H9 (cell line): ENCODE measurements at places on chromosomes 7 and 10.

DNA sequence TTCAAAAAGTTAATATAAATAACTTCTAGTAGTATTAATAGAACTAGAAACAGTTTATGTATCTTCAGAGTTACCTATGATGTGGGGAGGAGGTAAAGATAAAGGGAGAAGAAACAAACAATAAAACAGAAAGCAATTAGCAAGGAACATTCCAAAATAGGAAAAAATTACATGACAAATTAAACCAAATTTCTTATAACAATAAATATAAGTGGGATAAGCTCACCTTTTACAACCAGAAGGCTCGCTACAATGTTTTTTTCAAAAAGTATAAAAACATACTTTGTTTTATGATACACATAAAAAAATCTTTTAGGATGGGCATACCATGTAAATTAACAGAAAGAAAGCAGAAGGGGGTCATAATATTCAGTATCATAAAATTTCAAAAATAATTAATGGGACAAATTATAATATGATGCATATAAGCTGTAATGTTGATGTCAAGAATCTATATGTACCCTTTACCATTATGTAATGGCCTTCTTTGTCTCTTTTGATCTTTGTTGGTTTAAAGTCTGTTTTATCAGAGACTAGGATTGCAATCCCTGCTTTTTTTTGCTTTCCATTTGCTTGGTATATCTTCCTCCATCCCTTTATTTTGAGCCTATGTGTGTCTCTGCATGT lies 31.8 kb downstream of the GLCCI1 start:
- DNase-seq, result no peak

DNA sequence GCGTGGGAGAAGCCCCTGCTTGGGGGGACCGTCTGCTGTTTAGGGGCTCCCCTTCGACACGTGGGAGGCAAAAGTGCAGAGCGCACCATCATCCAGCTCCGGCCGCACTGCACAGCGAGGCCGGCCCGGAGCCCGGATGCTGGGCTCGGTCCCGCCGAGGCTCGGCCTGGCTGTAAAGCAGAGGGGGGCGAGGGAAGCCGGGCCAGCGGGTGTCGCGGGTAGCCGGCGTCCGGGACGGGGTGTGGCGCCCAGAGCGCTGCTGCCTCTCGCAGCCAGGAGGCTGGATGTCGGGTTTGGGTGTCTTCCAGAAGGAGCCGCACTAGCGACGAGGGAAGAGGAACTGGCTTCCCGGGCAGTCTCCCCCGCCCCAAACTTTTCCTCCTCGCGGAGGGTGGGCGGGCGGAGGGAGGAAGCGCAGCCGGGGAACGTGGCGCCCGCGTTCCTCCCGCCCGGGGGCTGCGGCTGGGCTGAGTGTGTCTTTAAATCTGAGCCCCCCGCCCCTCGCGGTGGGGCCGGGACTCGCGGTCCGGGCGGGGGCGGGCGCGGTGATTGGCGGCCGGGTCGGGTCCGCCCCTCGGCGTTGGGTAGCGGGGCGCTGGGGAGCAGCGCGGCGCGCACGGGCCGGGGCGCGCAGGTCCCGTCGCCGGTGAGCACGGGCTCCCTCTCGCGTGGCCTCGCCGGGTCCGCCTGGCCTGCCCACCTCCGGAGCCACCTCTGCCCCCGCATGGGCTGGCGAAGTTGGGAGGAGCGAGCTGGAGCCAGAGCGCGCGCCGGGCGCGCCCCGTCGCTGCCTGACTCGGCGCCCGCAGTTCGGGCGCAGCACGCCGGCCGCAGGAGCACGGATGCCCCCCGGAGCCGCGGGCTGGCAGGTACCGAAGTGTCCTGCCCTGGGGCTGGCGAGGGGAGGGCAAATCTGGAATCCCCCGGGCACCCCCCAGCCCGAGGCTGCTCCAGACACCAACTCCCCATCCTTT lies at the start of gene PALD1:
PALD1 (plus strand) TSS at position 577 of the 974 bp plus-strand sequence. CDS start 47,185 bp downstream, outside the sequence.
- DNase-seq, result peak; percentile 80

DNA sequence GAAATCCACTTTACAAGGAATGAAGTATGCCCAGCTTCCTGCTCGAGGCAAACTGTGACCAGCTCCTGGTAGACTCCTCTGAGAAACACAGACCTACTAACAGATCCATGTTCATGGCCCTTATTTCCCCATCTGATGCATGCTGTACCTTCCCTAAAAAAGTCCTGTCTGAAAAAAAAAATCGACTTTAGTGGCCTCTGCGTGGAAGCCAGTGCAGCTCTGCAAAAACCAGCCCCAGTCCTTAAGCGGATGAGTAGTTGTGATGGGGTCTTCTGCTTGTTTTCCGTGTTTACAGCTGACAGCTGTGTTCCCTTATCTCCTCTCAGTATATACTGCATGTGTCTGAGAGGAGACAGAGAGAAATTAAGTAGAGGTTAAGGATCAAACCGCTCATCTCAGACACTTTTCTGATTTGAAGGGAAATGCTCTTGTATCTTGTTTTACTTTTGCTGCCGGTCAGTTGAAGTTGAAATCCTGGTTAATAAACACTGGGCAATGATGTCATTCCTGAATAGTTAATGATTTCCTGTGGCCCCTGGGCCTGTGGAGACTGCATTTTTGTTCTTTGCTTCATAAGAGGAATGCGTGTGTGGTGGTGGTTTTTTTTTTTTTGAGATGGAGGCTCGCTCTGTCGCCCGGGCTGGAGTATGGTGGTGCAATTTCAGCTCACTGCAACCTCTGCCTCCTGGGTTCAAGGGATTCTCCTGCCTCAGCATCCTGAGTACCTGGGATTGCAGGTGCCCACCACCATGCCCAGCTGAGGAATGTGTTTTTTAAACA lies 67.6 kb downstream of the DOCK1 start:
- no peak for DNase-seq

DNA sequence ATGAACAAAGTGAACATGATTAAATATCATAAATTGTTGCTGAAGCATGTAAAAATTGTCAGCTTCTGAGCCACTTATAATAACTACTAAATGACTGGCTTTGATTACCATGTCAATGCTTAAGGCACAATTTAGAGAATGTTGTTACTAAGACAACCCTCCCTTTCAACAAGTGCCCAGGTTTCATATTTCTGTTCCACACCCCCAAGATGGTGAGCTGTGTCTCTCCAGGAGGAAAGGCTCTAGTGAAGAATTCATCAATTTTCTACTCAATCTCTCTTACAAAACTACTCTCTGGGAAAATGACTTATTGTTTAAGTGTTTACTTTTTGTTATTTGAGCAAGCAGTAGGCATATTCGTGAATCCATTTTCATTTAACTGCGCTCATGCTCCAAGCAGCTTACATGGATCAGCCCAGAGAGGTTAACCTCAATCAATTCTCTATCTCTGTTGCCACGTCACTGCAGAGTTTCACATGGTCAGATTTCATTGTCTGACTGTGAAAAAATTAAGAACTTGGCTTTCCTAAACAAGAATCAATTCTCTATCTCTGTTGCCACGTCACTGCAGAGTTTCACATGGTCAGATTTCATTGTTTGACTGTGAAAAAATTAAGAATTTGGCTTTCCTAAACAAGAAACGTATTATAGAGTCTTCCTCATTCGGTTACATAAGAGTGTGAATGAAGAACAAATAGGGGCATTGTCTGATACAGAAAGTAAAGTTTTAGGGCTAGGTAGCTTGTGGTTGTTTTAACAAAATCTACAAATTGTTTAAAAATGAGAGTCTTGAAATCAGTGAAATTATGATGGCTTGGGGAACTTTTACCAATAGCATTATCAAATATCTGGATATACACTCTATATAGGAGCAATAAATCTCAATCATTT lies 49.7 kb downstream of the CCDC71L start:
- no peak for DNase-seq

GRCh38 chr7:64947252-64948000 lies 43.4 kb downstream of the ZNF117 start:
- DNase-seq, result peak; percentile 45

DNA sequence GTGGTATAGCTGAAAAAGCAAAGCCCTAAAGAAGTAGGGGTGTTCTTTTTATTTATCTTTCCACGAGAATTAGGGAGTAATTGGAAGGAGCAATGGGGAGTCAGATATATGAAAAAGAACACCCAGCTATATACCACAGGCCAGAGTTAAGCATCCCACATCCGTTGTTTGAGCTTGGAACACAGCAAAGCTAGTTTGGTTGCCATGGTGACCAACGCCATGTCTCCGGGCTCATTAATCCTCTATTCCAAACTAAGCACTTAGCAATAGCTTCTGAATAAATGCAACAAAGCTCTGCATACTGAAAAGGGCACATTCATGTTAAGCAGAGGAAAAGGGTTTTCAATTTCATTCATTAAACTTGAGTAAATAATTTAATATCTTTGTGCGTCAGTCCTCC lies 23.5 kb downstream of the ASB4 start:
- peak; percentile 50 for DNase-seq

GRCh38 chr10:110356628-110357245 lies 52.0 kb upstream of the SMNDC1 start:
- DNase-seq, result no peak

- no peak for DNase-seq
These were observed 66.3 kb upstream of the RAB18 start for GRCh38 chr10:27437775-27438174.

GRCh38 chr10:90288391-90288933 lies 569.4 kb downstream of the HTR7 start:
- no peak for DNase-seq

GRCh38 chr10:32147730-32148129 lies 91.5 kb upstream of the KIF5B start:
- DNase-seq, result no peak

DNA sequence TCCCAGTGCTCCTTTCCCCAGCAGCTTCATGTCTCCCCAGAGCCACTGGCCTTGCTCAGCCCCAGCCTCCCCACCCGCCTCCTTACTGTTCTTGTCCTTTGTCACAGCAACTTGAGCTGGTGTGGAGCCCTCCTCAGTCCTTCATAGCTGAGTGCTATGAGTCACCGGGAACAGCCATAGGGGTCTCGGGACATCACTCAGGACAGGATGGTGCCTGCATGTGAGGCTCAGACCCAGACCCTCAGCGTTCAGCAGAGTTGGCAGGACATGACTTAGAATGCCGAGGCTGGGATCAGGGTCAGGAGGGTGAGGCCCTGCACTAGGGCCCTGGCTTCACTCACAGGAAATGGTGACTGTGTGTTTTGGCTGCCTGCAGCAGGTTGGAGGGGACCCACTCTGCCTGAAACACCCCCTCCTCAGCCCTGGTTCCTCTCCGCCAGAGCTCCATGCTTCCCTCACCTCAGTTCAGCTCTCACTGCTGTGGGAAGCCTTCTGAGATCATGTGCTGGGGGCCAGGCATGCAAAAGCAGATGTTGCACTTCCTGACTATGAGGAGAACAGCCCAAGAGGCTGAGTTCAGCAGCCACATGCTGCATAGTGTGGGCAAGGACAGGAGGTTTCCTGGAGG lies 40.7 kb upstream of the GJD4 start:
- DNase-seq, result no peak

GRCh38 chr10:22053048-22053447 lies 49.5 kb upstream of the DNAJC1 start:
- DNase-seq, result no peak

GRCh38 chr10:16848562-16849154 lies 31.4 kb upstream of the RSU1 start:
- no peak for DNase-seq

DNA sequence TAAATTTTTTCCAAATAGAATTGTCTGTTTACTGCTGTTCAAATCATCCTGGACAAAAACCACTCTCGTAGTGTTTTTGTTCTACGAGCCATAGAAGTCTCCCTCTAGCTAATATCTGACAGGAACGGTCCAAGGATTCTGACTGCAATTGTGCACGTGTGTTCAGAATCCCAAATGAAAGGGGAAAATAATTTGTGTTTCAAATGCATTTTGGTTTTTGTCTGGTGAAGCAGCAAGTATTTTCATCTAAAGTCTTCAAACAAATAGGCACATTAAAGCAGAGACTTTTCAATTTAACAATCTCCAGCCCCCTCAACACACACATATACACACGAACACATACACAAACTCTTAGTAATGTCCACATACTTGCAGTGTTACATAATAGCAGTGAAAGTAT lies 475 bp downstream of the NEUROD6 start:
- DNase-seq, result no peak

DNA sequence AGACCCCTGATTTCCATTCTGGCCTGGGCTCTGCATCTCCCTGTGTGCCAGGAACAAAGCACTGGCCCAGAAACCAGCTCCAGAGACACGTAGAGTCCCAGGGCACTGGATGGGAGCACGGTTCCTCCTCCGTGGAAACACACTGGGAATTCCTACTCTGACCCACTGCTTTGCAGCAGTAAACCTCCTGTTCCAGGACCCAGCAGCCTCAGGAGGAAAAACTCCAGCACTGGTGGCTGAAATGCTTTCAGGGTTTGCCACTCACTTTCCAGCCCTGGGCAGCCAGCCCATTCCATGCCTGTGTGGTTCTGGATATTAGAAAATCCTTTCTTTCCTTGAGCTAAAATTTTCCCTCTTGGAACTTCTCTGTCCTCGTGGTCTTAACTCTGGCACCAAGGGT lies 58.0 kb downstream of the FAM171A1 start:
- DNase-seq, result no peak

- DNase-seq, result no peak
These were observed 1156.3 kb downstream of the SORCS3 start for GRCh38 chr10:105797234-105797890.
